ENCODE measurements at places on chromosomes 1 and 21. TPM values are rescaled to one million over a fixed set of nuclear protein-coding genes. Genes with fewer than 3 reads are reported as not detected.

GRCh38 chr1:180923021-180923841 lies 10.5 kb downstream of the KIAA1614 start:
- no peak for DNase-seq

CRP gene
- total RNA-seq: not detected

CRNN gene
- total RNA-seq: not detected

ANXA9 gene
- 0.18 TPM for total RNA-seq

- DNase-seq: no peak
These were observed 27.1 kb upstream of the DISP1 start for GRCh38 chr1:222787729-222788128.

- peak; percentile 89 for DNase-seq
These were observed 5.4 kb upstream of the RPS6KA1 start for GRCh38 chr1:26524181-26524580.

- DNase-seq: peak; percentile 92
These were observed 8.6 kb upstream of the LRRC8B start for GRCh38 chr1:89516055-89516454.

DNA sequence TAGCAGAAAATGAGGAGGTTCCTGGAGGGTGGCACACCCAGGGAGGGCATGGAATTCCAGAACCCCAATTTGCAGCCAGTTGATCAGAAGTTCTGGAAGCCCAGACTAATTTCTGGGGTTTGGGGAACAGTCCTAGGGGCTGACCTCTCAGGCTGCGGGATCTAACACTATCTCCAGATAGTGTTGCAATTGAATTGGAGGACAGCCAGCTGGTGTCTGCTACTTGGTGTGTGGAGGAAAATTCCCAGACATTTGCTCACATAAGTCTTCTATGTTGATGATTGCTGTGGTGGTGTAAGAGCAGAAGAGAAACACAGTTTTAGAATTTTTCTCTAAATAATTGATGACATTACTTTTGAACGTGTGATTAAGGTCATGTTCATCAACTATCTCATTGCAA lies 154.3 kb upstream of the RNPC3 start:
- no peak for DNase-seq

DNA sequence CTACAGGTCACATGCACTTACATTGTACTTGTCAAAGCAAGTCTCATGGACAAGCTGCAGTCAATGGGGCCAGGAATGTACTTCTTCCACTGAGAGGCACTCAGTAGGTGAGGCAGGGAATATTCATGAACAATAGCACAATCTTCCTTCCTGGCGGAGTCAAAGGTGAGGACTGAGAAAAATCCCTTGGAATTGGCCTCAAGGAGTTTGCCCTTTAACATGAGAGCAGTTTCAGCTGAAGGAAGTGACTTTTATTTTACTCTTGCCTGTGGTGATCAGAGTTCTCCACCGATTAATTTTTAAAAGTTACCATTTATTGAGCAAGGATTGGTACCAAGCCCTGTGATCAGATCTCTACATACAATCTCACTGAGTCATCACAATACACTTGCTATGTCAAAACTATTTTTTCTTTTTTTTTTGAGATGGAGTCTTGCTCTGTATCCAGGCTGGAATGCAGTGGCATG lies 11.2 kb upstream of the AK2 start:
- DNase-seq: peak; percentile 58

- peak; percentile 98 for DNase-seq
These were observed 88.8 kb downstream of the MAST2 start for GRCh38 chr1:45892068-45892785.

- no peak for DNase-seq
These were observed 23.2 kb upstream of the BECN2 start for GRCh38 chr1:241934201-241934848.

GRCh38 chr1:165409657-165410358 lies 35.1 kb downstream of the RXRG start:
- no peak for DNase-seq

TRPM2 gene
- 50.0 TPM for total RNA-seq

TLCD4 gene
- 8.3 TPM for total RNA-seq

CD1B gene
- total RNA-seq: not detected

DNA sequence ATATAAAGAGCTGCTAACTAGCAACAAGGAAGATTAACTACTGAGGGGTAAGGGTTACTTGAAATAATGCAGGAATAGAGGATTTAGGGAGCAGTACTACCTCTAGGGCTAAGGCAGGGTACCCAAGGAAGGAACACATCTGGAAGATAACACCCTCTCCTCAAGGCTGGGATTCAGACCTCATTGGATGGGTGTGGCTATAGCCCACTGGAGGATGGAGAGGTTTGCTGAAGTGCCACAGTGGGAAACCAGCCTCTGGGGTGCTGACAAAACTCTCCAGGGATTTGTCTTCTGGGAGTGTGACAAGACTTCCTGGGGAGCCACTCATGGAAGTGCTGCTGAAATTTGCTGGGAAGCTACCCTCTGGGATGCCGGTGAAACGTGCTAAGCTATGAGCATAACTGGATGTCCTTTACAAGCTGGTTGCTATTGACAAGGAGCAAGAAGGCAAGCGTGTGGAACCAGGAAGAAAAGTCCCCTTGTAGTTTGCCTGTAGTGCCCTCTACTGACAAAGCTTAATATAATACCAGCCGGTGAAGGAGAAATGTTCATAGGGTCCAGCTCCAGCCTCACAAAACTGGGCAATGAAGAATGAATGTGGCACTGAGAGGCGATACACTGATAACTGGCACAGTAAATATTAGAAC lies 122.8 kb upstream of the USP24 start:
- DNase-seq: peak; percentile 72

DNA sequence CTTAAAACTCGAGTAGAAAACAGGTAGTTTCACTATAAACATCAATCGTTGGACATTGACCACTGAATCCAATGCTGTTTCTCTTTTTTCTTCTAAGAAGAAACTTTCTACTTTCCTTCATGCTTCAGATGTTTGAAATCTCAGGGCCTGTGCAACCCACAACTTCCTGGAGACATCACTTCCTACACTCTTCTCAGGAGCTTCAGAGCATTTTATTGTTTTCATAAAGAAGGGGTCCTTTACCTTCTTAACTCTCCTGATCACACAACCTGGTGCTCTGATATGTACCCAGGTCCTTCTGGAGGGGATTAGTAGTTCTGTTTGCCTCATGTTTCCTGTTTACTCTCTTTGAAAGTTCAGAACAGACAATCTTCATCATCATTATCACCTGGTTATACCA lies 113.0 kb upstream of the VAV3 start:
- no peak for DNase-seq

SFT2D2 gene
- total RNA-seq: 38.7 TPM

ZNF124 gene
- 22.2 TPM for total RNA-seq

CDC42SE1 gene
- total RNA-seq: 61.4 TPM

GRCh38 chr1:924656-925560 lies 1.2 kb downstream of the SAMD11 start:
- DNase-seq: peak; percentile 47

GRCh38 chr21:45818904-45819285 lies 162.7 kb upstream of the COL6A1 start:
- DNase-seq: peak; percentile 65

DNA sequence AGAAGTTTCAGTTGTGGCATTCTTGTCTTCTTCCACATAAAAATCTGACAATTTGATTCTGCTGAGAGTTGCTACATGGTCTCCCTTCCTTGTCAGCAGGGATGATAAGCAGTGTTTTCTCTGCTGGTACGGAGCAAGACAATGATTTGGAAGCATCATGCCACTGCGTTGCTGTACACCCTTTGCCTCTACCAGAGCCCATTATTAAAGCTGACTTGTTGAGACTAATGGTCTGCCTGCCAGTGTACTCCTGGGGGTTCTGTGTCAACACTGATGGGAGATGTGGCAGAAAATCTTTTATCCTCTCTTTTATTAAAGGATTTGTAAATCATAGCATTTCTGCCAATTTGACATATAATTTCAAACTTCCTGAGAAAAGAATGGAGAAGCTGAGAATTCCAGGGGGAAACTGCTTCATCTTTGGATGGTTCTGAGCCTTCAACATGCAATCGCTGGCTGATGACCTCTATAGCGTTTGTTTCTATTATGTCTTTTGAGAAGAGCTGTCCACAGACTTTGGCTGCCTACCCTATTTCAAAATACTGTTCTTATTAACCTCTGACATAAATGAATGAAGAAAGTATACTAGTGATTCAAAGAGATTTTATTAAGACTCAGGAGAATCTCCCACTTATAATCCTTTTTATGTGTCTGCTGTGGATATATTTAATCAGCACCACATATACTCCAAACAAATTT lies 47.9 kb upstream of the DYNLT5 start:
- no peak for DNase-seq

DNA sequence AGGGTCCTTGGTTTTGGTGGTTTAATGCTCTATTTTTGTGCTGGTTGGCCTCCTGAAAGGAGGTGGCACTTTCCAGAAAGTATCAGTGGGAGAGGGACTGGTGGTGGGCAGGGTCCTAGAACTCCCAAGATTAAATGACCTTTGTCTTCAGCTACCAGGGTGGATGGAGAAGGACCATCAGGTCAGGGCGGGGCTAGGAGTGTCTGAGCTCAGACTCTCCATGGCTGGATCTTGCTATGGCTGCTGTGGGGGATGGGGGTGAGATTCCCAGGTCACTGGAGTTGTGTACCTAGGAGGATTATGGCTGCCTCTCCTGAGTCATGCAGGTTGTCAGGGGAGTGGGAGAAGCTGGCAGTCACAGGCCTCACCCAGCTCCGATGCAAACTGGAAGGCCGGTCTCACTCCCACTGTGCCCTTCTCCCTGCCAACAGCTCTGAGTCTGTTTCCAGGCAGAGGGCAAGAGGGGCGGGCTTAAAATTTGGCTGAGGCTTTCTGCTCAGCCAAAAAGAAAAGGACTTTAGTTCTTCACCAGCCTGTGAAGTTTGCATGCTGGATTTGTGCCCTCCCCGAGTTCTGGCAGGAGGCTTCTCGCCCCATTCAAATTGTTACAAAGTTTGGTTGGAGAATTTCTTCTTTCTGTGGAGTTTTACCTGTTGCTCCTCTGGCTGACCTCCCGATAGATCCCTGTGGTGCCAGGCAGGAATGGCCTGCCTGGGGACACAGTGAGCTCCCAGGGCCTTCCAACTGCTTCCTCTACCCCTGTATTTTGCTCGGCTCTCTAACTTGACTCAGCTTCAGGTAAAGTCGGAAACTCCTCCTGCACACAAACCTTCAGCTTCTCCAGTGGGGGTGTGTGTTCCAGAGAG lies 13.1 kb upstream of the KYAT3 start:
- no peak for DNase-seq

FNDC5 gene
- total RNA-seq: 0.35 TPM

PRKAA2 gene
- 3.4 TPM for total RNA-seq

GRCh38 chr1:11501906-11502485 lies 23.0 kb downstream of the DISP3 start:
- DNase-seq: no peak

GRCh38 chr21:41726058-41726558 lies 40.7 kb downstream of the RIPK4 start:
- DNase-seq: no peak

DNA sequence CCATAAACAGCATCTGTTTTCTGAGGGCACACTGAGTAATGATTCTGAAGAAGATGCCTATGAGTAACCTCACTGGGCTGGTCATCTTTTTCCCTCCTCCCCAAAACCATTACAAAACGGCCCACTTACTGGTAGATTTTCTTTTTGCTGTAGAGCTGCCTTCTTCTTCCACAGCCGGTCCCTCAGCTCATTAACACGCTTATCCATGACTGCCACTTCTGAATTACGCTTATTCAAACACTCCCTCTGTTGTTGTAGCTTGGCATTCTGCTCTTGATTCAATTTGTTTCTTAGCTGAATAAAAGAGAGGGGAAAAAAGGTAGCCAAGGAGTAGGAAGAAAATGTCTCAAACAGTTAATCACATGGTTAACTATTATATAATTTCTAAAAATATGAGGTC lies 43.1 kb downstream of the TP53BP2 start:
- no peak for DNase-seq

CCDC185 gene
- not detected for total RNA-seq

RIIAD1 gene
- total RNA-seq: not detected

DNA sequence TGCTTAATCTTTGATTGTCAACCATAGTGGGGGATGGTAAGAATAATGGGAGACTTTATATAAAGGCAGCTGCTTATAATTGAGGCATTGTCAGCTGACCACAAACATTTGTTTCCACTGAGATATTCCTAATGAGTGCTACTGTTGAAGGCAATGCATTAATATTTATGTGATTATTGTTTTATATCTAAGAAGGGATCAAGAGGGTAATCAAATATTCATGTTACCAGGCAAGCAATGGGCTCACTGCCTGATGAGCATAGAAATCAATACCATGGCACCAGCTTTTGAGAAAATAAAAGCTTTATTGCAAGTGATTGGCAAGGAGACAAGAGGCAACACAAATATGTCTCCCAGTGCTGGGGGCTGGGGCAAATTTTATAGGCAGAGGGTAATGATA lies 706.7 kb upstream of the ADAMTS5 start:
- no peak for DNase-seq

GRCh38 chr1:161727256-161727924 lies 6.0 kb downstream of the FCRLB start:
- DNase-seq: peak; percentile 26

DNA sequence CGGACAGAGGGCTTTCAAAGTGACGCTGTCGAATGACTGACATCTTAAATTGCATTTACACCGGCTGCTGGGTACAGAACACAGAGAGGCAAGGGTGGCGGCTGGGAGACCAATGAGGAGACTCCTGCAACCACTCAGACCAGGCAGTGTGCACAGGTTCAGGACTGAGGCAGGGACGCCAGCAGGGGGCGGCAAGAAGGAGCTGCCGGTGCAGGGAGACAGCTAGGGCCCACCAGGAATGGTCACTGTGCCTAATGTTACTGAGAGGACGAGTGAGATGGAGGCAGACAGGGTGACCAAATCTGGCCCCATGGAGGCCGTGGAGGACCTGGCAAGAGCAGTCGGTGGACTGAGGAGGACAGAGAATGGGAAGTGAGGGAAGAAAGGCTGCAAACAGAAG lies 23.5 kb downstream of the GLIS1 start:
- DNase-seq: peak; percentile 31

DNA sequence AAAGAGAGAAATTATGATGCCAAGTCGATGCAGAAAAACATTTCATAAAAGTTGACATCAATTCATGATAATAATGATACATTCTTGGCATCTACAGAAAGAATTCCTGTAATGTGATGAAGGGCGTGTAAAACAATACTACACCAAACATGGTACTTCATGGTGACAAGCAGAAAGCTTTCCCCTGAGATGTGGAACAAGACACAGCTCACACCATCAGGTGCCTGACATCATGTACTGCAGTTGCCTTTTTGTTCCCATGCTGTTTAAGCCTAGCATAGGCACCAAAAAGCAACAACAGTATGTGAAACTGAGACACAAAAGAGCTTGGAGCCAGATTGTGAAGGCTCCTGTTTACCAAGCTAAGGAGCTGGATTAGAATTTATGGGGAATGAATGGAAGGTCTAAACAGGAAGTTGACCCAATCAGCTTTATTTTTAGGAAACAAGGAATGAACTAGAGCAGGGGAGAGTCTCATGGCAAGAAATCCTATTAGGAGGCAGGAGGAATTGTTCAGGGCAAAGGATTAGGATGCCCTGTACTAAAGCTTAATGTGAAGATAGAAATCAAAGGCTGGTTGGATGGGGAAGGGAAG lies 67.2 kb downstream of the SYDE2 start:
- DNase-seq: no peak

IL19 gene
- not detected for total RNA-seq

OR2T29 gene
- total RNA-seq: not detected

GPR137B gene
- 0.69 TPM for total RNA-seq

- DNase-seq: no peak
These were observed 8.2 kb downstream of the TTC13 start for GRCh38 chr1:230970432-230970831.
